Type B pancreatic cell (in vitro differentiated cells): ENCODE measurements at places on chromosomes 4 and X. TPM values are rescaled to one million over a fixed set of nuclear protein-coding genes. Genes with fewer than 3 reads are reported as not detected.

UGT2B17 gene
- total RNA-seq: 0.31 TPM in 1 of 2 replicates, not detected in the other

FAM149A gene
- 9.3 and 9.9 TPM in 2 replicates for total RNA-seq

GDPD2 gene
- 2.0 and 4.0 TPM in 2 replicates for total RNA-seq

NDP gene
- 0.21 and 1.1 TPM in 2 replicates for total RNA-seq

CXCL3 gene
- total RNA-seq: 5.2 and 5.9 TPM in 2 replicates

COL25A1 gene
- 2.4 and 9.2 TPM in 2 replicates for total RNA-seq

DHX15 gene
- 130 and 165 TPM in 2 replicates for total RNA-seq

SOWAHD gene
- total RNA-seq: 0.63 TPM in 1 of 2 replicates, not detected in the other

PRPS2 gene
- total RNA-seq: 44.0 and 51.7 TPM in 2 replicates

MAGEC1 gene
- not detected in 2 replicates for total RNA-seq

- DNase-seq: no peak
Measured at GRCh38 chr4:122797405-122798094, 29.1 kb upstream of the FGF2 start.

- no peak for DNase-seq
Measured at GRCh38 chr4:42711496-42711895, 54.6 kb upstream of the ATP8A1 start.

- DNase-seq: no peak
Measured at GRCh38 chrX:18436017-18436416, 10.6 kb downstream of the CDKL5 start.

- DNase-seq: no peak
Measured at GRCh38 chrX:110381216-110381615, 22.6 kb downstream of the RTL9 start.

- DNase-seq: no peak
Measured at GRCh38 chr4:102298716-102299115, 46.6 kb downstream of the SLC39A8 start.
